Vagina (tissue), 2 donors: ENCODE measurements at places on chromosomes 5 and 9.

DNA sequence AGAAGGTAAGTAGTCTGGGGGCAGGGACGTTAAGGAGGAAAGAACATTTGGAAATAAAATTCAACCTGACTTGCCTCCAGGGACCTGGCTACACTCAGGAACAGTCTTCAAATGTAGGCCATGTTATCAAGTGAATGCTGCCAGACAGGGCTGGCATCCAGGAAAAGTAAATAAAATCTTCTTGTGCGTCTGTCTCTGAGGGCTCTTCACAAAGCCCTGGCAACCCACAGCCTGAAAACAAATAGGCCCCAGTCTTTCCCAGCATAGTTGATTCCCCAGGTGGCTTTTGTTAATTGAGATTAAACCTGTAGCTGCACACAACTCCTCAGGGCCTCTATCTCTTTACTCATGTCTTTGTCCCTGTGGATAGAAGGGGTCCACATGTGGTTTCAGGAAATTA is 55.4 kb downstream of the STK32A start:
- no peak for DNase-seq

- DNase-seq, result no peak
Observed at GRCh38 chr9:30943446-30944224, 1440.8 kb upstream of the ACO1 start.

DNA sequence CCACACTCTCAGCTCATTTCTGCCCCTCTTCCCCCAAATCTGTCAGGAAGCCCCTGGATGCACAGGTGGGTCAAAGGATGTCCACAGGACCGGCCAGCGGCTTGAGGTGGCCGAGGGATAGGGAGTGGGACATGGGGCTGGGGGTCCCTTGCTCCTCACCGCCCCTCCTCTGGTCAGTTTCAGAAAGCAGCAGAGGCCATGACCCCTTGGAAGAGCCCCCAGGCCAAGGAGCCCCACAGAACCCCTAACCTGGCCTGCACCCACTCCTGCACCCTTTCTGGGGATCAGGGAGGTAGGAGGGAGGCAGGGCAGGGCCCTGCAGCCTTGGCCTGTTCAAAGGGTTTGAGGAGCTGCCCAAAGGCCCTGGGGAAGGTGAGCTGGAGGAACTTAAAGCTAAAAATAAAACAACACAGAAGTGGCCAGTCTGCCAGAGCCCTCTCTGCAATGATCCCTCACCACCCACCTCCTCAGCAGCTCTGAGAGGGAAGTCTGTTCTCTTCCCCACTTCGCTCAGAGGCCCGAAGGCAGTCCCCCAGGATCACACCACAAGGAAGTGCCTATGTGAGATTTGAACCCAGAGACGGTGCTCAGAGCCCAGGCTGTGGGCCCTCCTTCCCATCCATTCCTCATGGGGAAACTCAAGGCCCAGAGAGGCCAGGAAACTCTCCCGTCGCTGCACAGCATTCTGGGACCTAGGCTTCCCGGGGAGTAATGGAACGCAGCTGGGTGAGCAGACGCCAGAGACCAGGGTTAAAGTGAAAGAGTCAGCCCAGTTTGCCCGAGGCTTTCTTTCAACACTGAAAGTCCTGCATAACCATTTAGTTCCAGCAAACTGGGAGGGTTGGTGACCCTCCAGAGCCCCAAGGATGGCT is 910 bp downstream of the ENG start:
- no peak for DNase-seq

GRCh38 chr9:34663303-34663605 is 797 bp upstream of the CCL27 start:
- no peak for DNase-seq

DNA sequence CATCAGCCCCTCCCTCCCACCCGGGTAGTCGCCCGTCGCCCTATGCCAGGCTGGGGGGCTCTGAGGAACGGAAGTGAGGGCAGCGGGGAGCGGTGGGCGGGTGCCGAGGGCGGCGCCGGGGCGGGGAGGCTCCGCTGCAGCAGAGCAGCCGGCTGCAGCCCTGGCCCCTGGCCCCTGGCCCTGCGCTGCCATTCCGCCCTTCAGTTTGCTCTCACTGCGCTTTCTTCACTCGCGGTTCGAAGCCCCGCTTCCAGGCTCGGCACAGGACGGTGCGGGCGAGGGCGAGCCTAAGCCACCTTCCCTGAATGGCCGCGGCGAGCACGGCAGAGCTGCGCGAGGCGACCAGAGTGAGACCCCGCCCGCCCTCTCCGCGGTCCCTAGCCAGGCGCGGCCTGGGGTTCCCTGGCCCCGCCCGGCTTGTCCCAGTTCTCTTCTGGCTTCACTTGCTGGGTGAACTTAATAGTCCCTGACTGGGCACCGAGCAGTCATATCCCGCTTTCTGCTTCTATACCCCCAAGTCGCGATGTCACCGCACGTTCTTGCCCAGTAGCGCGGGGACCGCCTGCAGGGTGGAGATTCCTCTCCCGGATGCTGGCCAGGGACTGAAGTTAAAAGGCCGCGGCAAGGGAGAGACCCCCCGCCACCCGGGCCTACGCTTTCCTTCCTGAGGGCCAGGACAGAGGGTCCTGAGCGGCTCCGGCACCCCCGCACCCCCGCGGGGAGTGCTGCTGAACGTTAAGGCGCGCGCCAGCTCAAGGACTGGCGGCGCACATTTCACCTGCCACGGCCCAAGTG is 623 bp upstream of the TRIM36 start:
- no peak for DNase-seq

DNA sequence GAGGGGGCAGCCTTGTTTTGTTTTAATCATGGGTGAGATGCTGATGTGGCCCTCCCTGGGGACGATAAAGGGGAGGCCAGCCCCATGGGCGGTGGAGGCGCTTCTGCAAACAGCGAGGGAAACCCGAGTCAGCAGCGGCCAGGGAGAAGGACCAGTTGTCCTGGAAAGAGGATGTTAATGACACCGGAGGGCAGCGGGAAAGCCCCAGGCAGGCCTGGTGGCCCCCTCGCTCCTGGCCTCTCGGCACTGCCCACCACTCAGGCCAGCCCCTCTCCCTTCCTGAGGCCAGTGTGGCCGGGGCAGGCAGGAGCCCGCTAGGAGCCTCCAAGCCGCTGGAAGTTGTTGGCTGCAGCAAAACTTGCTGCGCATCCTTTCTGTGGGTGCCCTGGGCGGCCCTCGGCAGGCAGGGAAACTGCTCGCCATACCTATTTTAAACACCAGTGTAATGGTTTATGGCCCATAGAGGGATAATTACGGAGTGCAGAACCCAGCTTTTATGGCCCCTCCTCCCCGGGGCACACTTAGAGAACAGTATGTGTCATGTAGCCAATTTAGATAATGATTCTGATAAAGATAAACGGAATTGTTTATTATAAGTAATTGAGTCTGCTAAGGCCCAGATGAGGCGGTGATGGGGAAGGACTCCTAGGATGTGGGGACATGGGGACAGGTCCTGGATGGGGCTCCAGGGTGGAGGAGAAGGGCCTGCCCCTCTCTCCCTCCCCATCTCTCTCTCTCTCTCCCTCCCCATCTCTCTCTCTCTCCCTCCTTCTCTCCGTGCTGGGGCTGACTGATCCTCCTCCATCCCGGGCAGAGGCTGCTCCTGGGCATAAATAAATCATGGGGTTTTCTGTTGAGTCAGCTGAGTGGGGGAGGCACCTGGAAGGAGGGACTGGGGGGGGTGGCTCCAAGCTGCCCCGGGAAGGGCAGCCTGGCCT is 36.9 kb downstream of the LMX1B start:
- DNase-seq, result no peak

DNA sequence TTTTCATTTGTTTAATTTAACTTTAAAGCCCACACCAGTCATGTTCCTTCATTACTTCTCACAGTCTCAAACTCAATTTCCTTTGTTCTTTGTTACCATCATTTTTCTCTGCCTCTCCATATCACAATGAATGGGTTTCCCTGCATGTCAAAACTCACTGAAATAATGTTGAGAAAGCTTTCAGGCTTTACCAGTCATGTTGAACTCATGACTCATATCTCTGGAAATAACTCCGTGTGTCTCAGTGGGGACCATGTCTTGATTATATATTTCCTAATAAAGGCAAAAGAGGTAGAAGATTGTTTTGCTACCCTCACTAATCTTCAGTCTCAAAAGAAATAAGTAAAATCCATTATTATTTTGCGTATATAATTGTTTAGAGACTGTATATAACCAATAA is 231.2 kb downstream of the CHSY3 start:
- DNase-seq, result no peak

- DNase-seq, result no peak
Observed at GRCh38 chr9:98491231-98491651, 217.5 kb downstream of the GABBR2 start.

- no peak for DNase-seq
Observed at GRCh38 chr5:167317884-167318283, 973.6 kb upstream of the WWC1 start.

DNA sequence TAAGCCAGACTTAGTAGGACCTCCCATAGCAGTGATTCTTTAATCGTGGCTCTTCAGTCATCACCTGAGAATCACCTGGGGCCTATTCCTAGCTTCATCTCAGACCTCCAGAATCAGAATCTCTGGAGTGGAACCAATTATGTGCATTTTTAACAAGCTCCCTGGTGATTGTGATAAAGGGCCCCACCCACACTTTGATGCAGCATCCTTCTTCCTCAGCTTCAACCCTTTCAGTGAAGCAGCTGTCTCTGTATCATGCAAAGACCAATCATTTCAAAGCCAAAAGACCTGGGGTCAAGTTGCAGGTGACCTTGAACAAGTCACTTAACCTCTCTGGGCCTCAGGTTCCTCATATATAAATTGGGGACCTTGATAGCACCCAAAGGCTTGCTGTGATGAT is 17.1 kb downstream of the FBXO10 start:
- no peak for DNase-seq

GRCh38 chr9:114883709-114884108 is 46.7 kb downstream of the TNFSF8 start:
- DNase-seq, result no peak

DNA sequence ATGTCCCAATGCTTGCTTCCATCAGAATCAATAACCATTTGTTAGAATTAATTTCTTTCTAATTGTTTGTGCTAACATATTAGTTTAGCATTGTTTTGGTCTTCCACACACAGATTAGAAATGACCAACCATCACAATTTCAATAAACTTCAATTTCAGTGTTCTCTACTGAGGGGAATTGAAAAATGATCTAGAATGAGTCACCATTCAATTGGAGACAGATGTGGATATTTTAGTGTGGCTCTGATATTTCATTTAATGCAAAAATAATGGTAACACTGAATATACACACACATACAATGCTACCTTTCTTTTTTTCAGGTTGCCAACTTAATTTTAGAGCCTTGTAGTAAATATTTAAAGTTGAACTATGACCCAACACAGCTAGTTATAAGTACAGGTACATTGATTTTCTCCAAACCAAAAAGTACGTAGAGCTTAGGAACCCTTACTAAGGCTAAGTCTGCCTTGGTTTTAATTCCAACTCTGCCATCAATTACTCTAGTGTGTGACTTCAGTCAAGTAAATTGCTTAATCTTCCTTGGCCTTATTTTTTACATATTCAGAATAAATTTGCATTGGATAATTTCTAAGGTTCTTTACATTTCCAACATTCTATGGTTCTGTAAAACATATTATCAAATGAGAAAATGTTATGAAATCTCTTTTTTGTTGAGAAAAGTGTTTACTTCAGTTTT is 143.9 kb downstream of the DMRTA1 start:
- no peak for DNase-seq

DNA sequence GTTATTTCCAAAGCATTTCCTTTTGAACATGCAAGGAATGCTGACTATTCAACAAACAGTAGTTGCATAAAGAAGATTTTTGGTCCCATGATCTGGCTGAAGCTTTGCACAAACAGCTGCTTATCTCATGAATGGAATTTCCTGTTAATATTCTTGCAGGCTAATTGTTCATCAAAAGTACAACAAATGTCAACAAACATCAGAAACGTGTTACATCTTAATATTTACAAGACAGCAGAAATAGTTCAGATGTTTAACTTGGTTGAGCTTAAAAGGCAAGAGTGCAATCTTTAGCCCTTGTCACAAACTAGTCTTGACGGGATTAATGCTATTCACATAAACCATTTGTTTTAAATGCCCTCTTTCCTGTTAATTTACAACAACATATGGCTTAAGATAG is 47.9 kb upstream of the BASP1 start:
- no peak for DNase-seq

GRCh38 chr5:110441035-110441434 is 285.4 kb downstream of the TMEM232 start:
- no peak for DNase-seq

DNA sequence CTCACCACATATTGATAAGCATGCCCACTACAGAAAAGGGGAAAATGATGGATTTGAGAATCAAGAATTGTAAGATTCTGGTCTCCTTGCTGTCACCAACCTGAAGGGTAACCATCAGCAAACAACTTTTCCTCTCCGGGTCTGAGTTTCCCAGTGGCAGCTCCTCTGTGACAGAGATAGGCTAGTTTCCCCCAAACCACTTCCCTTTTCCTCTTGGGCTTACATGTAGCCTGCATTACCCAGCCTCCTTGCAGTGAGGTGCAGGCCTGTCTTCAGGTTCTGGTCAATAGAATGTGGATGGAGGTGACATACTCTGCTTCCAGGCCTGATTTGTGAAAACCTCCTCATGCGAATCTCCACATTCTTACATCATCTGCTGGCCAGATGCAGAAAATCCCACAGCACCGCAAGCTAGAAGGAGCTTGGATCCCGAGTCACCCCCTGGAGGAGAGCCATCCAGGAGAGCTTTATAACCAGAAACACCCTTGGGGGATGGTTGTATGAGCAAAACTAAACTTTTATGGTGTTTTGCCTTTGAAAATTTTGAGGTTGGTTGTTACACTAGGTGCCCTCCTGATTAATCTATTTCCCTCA is 206.1 kb downstream of the RGS3 start:
- no peak for DNase-seq

- no peak for DNase-seq
Observed at GRCh38 chr9:86925686-86926085, 21.6 kb downstream of the GAS1 start.

DNA sequence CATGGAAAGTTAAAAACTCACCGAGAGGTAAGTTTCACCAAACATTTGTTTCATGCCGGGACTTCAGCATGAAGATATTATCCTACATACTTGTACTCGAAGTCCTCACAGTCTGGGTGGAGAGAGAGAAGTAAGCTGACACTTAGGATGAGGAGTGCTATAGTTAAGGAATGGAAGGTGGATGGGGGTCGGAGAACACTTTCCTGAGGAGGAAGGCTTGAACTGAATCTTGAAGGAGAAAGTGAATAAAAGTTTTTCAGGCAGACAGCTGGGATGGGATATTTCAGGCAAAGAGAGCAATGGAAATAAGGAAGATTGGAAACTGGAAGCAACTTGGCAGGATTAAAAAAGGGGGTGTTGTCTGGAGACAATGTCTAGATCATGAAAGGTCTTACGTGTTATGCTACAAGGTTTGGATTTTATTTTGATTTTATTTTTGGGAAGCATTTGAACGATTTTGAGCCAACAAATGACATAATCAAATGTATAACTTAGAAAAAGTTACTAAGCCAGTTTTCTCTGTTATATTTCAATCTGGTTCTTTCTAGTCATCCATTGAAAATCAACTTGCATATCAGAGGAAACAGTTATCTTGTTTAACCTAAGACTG is 167.1 kb downstream of the PAM start:
- DNase-seq, result no peak

DNA sequence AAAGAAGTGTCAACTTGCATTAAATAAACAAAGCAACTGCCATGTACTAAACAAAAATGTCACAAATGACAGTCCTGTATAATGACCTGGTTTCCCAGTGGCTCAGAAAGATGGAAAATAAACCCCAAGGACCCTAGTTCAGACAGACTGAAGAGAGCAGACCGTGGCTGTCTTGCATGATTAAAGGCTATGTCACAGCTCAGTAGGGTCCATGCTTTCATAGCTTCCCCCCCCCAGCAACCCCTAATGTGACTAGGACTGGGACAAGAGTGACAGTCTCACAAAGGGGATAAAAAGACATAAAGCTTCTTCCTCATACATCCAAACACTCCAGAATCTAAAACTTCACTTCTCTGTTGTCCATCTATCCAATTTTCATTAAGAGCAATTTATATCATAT is 113.6 kb downstream of the NR6A1 start:
- DNase-seq, result no peak
